ENCODE measurements at places on chromosomes 4 and X.

GRCh38 chr4:72110886-72111285 is 79.1 kb downstream of the NPFFR2 start:
- no peak for DNase-seq

- DNase-seq: no peak
Measured at GRCh38 chr4:157425897-157426296, 205.4 kb downstream of the GRIA2 start.

DNA sequence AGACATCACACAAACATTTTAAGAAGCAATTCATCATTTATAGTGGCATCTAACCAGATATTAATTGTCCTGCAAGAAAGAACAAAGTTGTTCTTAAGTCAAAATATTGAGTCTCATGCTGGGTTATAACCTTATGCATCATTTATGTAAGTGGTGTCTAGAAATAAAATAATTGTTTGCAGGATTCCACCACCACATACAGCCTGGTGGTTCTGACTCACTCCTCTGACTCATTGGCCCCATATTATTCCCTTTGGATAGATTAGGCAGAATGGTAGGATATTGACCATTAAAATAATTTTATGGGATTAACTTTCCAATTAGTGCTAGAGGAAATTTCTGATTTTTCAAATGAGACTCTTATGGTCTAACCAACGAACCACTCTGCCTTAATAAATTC is 384.5 kb downstream of the GRXCR1 start:
- DNase-seq: no peak

DNA sequence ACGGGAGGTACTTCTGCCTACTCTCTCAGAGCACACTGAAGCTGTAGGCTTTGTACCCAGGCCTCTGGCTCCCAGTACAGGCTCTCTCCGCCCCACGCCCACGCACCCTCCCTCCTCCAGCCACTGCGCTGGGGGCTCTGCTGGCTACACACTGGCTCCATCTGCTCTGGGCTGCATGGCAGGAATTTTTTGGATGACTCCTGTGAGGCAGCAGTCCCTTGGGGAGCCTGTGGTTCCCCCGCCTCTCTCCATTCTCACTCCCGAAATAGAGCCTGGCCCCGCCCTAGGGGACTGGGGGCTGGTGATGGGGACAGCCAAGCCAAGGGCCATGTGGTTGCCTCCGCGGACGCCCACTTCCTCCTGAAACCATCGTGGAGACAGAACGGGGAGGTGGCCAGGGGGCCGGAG is 58.1 kb upstream of the ADRA2C start:
- DNase-seq: no peak

DNA sequence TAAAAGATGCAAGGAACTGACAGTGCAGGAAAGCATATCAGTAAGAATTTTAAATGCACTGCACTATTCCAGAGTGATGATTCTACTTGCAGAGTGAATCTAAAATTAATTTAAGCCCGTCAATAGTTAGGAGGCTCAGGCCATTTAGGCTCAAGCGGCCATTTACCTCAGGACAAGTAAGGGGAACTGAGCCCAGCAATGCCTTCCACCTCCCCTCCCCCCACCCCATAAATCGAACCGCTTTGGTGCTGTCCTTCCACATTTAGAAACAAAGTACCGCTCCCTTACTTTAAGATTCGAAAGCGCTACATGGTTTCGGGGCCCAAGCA is 665 bp downstream of the RBM41 start:
- peak; percentile 43 for DNase-seq

GRCh38 chrX:13498238-13498637 is 71.2 kb upstream of the EGFL6 start:
- no peak for DNase-seq

DNA sequence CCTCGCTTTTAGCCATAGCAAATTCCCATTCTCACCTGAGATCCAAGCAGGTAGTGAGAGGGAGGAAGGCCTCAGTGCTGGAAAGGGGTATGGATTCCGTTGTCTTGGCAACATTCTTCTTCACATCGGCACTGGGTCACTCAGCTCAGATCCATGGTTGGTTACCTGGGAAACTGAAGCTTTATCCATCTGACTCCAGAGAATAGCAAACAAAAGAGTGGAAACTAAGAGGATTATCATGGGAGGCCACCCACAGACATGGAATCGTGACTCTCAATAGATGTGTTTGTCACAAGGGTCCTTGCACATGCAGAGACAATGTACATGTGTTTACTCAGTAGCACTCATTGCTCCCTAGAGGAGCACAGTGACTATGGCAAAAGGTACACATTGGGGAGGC is 81.0 kb downstream of the MAGED4 start:
- DNase-seq: no peak

- no peak for DNase-seq
Measured at GRCh38 chr4:147855571-147856009, 123.7 kb downstream of the ARHGAP10 start.

- no peak for DNase-seq
Measured at GRCh38 chr4:97770222-97770621, 373.1 kb downstream of the STPG2 start.

GRCh38 chr4:95141361-95141760 is 383.6 kb downstream of the BMPR1B start:
- DNase-seq: no peak

GRCh38 chr4:117654079-117654478 is 380.2 kb upstream of the NDST3 start:
- no peak for DNase-seq

DNA sequence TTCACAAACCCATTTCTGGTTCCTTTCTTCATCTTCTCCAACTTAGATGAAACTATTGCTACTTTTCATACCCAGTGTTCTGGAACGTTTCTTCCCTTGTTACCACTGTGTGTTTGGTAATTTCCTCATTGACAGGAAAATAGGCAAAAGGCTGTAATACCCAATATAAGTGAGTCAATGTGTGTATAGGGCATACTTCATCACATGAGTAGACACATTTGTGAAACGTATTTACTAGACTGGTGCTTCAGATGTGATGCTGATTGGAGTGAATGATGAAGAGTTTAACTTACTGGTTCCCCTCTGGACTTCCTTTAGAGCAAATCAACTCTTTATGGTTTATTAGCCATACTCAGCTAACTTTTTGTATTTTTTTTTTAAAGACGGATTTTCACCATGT is 195.1 kb upstream of the ATP6AP2 start:
- no peak for DNase-seq

GRCh38 chr4:141497627-141498026 is 138.8 kb upstream of the IL15 start:
- DNase-seq: no peak

GRCh38 chr4:141283563-141283962 is 62.9 kb downstream of the ZNF330 start:
- no peak for DNase-seq

GRCh38 chr4:67891645-67892044 is 7.8 kb upstream of the TMPRSS11D start:
- DNase-seq: no peak
